ENCODE measurements at places on chromosomes 6 and 20. TPM values are rescaled to one million over a fixed set of nuclear protein-coding genes. Genes with fewer than 3 reads are reported as not detected.

Gene GMPR
- 9.7 TPM for polyA plus RNA-seq

Gene CALHM4
- polyA plus RNA-seq = not detected

Gene ZNF391
- 14.2 TPM for polyA plus RNA-seq

- no peak for DNase-seq
These were observed 133.1 kb upstream of the MLN start for GRCh38 chr6:33936886-33937285.
